NCI-H1417 (cell line): ENCODE measurements at places on chromosomes 16 and 17.
A peak's percentile ranks its signal among the peaks of the same experiment; 100 is the strongest.

DNA sequence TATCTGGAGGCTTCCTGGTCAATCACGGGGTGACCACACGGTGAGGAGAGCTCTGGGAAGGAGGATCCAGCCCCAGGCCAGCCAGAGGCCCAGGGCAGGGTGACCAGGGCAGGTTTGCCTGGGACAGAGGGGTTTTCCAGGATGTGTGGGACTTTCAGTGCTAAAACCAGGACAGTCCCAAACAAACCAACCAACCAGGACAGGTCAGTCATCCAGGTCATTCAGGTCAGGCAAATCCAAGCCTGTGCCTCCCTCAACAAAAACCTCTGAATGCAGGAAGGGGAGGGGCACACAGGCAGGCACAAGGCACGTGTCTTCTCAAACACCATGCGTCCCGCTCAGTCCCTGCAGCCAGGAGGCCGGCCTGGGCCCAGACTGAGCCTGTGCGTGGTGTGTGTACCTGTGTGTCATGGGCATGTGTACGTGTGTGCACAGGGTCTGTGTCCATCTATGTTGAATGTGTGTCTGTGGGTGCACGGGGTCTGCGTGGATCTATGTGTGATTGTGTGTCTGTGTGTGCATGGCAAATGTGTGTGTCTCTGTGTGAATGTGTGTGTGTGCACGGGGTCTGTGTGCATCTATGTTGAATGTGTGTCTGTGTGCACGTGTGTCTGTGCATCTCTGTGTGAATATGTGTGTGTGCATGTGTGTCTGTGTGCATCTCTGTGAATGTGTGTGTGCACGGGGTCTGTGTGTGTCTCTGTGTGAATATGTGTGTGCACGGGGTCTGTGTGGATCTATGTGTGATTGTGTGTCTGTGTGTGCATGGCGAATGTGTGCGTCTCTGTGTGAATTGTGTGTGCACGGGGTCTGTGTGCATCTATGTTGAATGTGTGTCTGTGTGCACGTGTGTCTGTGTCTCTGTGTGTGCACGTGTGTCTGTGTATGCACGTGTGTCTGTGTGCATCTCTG is 78.9 kb downstream of the RTN4RL1 start:
- no peak for DNase-seq

DNA sequence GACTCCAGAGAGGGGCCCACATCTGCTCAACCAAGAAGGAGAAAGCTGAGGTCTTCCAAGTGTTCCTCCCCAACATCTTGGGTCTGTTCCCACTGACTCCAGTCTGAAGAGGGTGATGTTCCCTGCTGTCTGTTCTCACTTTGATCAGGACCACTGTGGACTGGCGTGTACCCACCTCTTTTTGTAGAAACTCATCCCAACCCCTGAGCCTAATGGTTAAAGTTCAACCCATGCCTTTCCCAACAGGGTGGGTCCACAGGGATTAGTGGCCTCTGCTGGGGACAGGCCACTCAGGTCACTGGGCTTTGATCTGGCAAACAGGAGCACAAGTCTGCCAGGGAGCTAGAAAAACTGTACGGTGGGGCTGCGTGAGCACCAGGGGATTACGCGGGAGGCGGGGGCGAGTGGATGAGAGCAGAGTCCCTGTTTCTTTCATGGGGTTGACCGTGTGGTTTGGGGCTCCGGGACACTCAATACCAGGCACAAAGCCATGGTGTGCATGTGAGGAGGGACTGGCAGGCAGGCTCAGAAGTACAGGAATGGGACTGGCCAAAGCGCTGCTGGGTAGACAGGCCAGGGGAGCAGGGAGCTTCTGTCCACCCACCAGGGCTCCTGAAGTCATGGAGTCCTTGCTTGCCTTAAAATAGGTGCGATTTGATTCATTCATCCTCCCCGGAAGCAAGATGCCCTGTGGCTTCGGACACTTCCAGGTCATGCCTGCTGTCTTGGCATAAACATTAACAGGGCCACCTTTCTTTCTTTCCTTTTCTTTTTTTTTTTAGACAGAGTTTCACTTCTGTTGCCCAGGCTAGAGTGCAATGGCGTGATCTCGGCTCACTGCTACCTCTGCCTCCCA is at the start of gene CA5A:
CA5A (minus strand) TSS at position 155 of the 856 bp plus-strand sequence; CDS start at position 76, 79 bp downstream.
- DNase-seq, result no peak

GRCh38 chr16:52963212-52963854 is 89.4 kb downstream of the CHD9NB start:
- DNase-seq, result peak; percentile 12

DNA sequence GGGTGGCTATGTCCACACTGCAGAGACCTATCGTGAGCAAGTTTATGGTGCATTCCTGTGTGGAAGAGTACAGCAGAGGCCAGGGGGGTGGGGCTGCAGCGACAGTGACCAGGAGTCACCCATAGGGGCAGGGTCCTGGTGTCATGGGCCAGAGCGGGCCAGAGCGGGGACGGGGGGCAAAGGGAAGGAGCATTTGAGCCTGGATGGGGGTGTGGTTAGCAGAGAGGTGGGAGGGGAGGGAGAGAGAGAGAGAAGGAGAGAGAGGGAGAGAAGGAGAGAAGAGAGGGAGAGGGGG is 17.8 kb downstream of the JPH3 start:
- DNase-seq, result no peak

- DNase-seq, result peak; percentile 79
These were observed 74.6 kb downstream of the CMC2 start for GRCh38 chr16:80931801-80932707.

GRCh38 chr17:49696233-49696761 is 11.5 kb downstream of the SLC35B1 start:
- DNase-seq, result no peak

- no peak for DNase-seq
These were observed 55.8 kb downstream of the NEUROD2 start for GRCh38 chr17:39551879-39552278.

- DNase-seq, result no peak
These were observed 110.5 kb upstream of the COX10 start for GRCh38 chr17:13958773-13959172.

DNA sequence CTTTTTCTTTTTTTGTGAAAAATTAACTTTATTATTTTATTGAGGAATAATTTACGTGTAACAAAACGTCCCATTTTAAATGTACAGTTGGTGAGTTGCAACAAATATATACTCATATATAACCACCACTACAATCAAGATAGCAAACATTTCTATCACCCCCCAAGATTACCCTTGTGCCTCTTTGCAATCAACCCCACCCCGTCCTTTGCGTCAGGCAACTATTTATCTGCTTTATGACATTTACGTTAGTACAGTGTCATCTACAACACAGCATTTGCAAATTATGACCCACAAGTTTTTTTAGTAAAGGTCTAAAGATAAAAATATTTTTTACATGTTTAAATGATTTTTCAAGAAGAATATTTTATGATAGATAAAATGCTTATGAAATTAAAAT is 485.6 kb upstream of the SOX9 start:
- no peak for DNase-seq

DNA sequence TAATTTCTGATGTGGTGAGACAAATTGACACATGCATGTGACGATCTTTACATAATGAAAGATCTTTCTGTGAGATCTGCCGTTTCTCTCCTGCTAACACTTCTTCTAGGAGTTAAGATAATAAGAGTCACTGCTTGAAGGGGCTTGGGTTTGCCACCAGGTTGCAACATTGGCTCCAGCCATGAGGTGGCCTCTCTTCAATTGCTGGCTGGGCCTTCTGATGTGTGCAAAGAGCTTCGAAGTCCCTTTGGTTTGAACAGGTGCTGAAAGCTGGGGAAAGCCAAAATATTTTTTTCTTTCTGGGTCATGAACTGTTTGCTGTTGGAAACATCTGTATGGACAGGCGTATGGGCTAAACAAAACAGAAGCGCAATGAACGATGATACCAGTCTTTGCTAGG is 204.1 kb upstream of the SALL1 start:
- no peak for DNase-seq

DNA sequence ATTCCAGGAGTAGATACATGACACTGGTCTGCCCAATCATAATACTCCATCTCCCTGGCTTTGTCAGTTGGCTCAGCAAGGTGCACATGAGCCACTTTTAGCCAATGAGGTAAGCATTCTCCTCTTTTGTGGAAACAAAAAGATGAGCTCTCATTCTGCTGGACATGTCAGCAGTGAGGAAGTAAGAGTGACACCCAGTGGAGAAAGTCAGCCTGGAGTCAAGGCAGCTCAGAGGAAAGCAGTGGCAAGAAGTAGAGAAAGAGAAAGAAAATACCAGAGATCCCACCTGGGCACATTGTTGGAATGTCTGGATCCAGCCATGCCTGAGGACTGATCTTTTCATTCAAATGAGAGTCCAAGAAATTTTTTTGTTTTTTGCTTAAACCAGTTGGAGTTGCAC is 496.9 kb upstream of the C16orf82 start:
- DNase-seq, result no peak

DNA sequence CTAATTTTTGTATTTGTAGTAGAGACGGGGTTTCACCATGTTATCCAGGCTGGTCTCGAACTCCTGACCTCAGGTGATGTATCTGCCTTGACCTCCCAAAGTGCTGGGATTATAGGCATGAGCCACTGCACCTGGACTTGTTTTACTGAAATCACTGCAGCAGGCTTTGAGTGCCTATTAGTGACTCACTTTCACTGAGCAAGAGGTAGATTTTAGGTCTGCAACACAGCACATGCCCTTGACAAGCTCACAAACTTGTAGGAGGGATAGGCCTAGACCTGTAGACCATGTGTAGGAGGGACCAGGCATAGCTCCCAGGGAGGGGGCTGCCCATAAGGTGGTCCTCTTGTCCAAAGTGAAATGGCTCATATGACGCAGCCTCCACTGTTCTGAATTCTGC is 27.0 kb upstream of the RPTOR start:
- DNase-seq, result no peak

DNA sequence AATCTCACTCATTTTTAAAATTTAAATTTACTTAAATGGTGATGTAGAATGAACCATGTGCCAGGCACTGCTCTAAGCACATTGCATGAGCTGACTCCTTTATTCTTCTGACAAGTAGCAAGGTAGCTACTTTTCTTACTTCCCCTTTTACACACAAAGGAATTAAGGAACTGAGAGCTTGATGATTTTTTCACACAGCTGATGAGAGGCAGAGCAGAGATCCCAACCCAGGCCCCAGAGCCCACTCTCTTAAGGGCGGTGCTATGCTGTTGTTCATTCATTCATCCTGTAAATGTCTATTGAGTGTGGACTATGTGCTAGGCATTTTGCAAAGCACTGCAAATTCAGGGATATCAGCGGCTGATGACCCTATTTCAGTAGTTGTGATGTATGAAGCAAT is 17.9 kb downstream of the SEC14L5 start:
- DNase-seq, result no peak

DNA sequence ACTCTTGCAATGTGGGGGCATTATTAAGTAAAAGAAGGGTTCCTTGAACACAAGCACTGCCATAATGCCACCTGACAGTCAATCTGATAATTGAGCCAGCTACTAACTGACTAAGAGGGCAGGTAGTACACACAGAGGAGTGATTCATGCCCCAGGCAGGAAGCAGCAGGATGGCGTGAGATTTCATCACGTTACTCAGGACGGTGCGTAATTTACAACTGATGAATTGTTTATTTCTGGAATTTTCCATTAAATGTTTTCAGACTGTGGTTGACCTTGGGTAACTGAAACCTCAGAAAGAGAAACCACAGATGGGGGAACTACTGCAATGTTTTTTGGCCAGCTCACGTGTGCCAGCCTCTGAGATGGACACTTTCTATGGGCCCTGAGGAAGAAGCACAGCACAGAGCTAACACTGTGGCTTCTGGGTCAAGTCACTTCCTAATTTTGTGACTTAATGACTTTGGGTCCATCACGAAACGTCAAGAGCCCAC is 46.7 kb downstream of the C17orf67 start:
- DNase-seq, result no peak

DNA sequence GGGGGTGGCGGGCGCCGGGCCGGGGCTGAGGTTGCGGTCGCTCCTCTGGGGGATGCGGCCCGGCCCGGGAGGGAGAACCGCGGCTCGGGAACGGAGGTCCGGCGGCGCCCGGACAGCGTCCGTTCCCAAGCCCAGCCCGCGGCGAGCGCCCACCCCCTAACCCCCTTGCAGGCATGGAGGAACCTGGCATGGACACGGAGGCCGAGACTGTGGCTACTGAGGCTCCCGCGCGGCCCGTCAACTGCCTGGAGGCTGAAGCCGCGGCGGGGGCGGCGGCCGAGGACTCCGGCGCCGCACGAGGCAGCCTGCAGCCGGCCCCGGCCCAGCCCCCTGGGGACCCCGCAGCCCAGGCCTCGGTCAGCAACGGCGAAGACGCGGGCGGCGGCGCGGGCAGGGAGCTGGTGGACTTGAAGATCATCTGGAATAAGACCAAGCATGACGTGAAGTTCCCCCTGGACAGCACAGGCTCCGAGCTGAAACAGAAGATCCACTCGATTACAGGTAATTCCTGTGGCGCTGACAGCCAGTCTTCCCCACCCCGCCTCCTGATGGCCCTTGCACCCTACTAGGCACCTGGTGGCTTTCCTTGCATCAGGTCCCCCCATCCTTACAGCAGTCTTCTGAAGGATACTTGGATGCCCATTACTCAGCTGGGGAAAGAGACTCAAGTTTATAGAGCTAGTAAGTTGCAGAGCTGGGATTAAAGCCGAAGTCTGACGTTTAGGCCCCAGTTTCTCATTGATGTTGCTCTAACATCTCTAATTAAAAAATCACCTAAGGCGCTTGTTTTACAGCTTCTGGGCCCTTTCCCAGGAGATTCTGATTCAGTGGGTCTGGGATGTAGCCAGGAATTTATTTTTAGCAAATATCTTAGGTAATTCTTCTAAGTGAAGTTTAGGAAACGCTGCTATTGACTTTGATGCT is 514 bp downstream of the UBFD1 start:
- no peak for DNase-seq

DNA sequence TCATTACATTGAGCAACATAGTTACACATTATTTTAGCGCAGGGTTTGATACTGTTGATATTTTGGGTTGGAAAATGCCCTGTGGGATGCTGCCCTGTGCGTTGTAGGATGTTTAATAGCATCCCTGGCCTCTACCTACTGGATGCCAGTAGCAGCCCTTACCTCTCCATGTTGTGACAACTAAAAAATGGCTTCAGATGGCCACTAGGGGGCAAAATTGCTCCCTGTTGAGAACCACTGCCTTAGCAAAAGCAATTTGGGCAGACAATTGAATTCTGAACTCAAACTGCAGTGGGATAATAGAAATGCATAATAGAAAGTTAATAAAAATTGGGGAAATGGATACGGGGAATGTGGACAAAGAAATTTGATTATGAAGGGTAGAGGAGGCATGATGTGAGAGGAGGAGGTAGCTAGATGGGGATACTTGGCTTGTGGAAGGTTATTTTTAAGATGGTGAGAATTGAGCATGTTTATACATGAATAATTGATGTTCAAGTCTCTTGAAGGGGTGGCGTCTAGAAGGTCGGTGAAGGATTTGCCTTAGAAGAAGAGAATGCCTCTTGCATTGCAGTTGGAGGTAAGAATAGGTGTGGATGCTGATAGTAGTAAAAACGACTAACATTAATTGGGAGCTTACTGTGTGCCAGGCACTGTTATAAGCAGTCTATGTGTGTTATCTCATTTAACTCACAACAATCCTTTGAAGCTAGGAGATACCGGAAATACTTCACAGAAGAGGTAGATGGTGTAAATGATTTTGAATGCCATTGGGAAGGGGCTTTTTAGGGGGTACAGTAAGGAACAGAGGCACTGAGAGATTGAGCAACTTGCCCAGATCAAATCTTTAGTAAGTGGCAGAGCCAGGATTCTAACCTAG is 19.0 kb downstream of the HEATR9 start:
- peak; percentile 69 for DNase-seq

GRCh38 chr17:75524970-75525805 is at the start of gene LLGL2:
Gene LLGL2 (plus strand): TSS chr17:75525697. CDS start chr17:75543427, 17,730 bp downstream.
- DNase-seq, result peak; percentile 95

- DNase-seq, result no peak
These were observed 2.1 kb upstream of the ADCY7 start for GRCh38 chr16:50263940-50264929.
